ENCODE measurements at places on chromosomes 6 and 20.
A peak's percentile ranks its signal among the peaks of the same experiment; 100 is the strongest.

DNA sequence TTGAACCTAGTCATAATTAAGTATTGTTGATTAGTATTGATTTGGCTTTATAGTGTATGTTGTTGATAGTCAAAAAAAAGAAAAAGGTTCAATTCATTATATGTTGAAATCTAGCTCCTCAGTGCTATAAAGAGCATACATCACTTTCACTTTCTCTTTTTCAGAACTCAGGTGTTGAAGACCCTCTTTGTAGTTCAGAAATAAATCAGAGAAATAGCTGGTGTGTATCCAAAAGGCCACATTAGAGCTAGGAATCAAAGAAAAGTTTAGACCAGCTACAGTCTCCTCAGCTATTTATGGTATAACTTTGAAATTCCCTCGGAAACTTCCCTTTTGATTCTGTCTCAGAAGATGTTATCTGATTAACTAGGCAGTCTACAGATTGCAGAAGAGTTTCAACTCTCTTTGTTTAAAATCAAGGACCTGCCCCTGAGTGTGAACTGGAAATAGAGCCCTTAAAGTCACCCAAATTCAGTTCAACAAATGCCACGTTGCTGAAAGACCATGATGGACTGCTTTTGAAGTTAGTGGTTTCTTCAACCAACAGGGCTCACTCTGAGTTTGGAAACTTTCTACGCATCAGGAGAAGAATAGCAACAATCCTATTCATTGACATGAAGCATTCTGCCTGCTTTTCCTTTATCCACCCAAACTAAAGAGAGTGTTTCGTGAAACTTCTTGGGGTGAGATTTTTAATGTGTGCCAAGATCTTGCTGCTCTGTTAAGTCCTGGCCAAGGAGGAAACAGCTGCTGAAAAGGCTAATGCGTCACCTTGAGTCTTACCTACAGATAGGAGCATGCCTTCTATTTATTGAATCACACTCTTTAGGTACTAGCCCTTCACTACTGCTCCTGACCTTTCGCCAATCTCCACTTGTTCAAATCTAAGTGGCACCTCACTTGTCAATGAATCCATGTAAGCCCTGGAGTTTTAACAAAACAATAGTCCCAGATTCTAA is 111.7 kb downstream of the TNFRSF21 start:
- DNase-seq = no peak

DNA sequence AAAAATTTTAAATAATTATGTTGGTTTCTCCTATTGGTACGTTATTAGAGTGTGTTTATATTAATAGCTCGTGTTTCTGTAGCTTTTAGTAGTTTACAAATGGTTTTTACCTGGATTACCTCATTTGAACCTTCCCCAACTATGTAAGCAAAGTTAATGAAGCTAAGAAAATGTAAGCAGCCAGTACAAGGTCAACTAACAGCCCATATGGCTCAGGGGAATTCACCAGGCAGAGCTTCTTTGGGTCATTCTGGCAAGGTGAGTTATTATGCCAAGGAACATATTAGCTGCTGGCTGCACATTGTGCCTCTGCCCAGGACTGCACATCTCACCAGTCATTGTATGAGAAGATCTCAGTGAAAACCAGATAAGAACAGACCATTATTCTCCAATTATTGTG is 27.0 kb upstream of the MARCKS start:
- no peak for DNase-seq

DNA sequence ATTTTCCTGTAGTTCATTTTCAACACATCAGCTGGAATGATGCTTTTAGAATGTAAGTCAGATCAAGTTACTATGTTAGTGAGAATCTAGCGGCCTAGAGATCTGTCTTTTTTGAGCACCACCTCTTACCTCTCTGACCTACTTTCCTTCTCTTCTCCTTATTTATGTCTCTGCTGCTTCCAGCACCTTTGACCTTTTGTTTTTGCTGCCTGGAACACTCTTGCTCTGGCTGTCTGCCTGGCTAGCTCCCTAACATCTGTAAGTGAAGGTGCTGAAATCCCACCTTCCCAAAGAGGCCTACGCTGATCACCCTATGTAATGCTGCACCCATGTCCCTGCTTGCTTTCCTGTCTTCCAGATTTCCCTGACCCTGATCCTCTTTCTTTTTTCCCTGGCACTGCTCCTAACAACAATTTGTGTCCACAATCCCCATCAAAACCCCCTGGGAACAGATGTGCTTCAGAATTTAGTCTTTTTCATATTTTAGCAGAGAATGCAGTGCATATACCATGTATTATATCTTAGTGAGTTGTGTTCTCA is 87.8 kb downstream of the RFPL4B start:
- DNase-seq = no peak

GRCh38 chr6:151876122-151876521 is 68.6 kb downstream of the ESR1 start:
- no peak for DNase-seq

GRCh38 chr6:152554851-152555250 is 82.3 kb downstream of the SYNE1 start:
- DNase-seq = no peak

GRCh38 chr6:27883136-27883535 is 29.1 kb downstream of the OR2B2 start:
- no peak for DNase-seq

- DNase-seq = no peak
Observed at GRCh38 chr6:21593927-21594415, 420 bp downstream of the SOX4 start.

DNA sequence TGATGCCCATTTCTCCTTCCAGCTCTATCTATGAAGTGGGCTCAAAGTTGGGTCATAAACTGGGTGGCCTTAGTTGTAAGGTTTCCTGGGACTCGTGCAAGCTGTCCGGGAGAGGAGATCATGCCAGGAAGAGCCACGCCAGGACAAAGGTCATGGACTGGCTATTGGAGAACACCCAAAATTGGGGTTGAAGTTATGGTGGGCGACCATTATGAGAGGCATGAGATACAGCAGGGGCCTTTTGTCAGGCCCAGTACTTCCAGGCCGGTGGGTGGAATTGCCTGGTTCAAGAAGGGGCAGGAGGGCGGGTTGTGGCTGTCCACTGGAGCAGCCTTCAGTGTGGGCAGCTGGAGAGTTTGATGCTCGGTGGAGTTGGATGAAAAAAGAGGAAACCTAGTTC is 225.1 kb upstream of the SSTR4 start:
- DNase-seq = no peak

GRCh38 chr20:1423625-1424106 is 30.8 kb upstream of the FKBP1A start:
- DNase-seq = no peak

DNA sequence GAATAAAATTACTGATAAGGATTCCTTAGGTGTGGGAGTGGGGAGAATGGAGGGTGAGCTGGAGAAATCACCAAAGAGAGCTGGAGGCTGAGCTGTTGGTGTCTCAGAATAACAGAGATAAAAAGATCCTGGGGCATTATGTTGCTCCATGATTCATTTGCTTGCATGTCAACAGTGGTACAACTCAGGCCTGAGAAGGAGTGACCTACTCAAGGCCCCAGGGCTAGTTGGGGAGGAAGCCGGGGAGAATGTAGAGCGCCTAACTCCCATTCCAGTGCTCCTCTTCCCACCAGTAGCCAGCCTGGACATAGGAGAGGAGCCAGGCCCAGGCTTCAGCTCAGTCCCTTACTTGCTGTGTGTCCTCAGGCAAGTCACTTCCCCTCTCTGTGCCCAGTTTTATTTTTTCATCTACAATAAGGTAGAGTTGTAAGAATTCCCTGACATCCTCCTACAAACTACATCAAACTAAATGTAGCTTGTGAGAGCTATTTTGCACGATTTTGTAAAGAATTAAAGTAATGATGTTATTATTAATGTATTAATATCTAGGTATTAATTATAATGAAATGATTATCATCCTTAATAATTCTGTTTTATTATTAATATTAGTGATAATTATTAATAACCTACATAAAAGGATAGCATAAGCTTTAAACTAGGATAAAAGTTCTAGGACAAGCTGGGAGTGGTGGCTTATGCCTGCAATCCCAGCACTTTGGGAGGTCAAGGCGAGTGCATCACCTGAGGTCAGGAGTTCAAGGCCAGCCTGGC is 250.9 kb upstream of the SULF2 start:
- DNase-seq = no peak

- DNase-seq = no peak
Observed at GRCh38 chr6:33420491-33421343, 852 bp downstream of the SYNGAP1 start.

GRCh38 chr6:25963426-25964123 is 973 bp downstream of the TRIM38 start:
- no peak for DNase-seq

GRCh38 chr6:79731471-79731870 is 100.3 kb downstream of the SH3BGRL2 start:
- DNase-seq = no peak

- DNase-seq = no peak
Observed at GRCh38 chr6:157219201-157220200, 103.8 kb downstream of the TMEM242 start.

GRCh38 chr20:51183451-51183850 is 160.5 kb upstream of the KCNG1 start:
- peak; percentile 37 for DNase-seq

GRCh38 chr6:72365773-72366172 is 256.1 kb upstream of the KCNQ5 start:
- DNase-seq = no peak
